ENCODE measurements at places on chromosomes 3 and 15.

- DNase-seq: no peak
Observed at GRCh38 chr3:126292318-126293070, 64.7 kb downstream of the KLF15 start.

DNA sequence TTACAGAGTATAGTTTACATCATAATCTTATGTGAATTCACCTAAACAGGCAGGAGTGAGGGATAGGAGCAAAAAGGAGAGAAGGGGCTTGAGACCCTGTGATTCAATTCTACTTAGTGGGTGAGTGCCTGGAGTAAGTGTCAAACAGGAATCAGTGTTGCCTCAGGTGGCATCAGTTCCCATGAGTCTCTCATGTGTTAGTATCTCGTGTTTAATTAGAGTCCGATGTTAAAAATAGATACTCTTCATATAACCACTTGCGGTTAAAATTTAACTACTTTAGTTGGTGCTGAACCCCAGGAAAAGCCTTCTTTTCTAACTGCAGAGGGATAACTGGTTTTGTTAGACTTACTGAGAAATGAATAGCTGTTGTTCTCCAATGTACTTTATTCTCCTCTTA is 251.5 kb downstream of the SUCLG2 start:
- DNase-seq: no peak

DNA sequence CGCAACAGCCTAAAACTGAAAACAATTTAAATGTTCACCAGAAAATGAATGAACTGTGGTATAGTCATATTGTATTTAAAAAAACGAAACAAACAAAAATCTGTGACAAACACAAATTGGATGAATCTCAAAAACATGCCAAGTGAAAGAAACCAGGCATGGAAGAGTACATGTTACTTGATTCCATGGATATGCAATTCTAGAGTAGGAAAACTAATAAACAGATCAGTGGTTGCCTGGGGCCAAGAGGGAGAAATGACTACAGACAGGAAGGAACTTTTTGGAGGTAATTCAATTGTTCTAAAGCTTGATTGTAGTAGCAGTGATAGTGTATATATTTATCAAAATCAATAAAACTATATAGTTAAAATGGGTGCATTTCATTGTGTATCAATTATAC is 16.8 kb downstream of the UBE3A start:
- DNase-seq: no peak

- no peak for DNase-seq
Observed at GRCh38 chr15:63059573-63060216, 17.1 kb downstream of the TPM1 start.

- DNase-seq: no peak
Observed at GRCh38 chr15:26083896-26084295, 220.8 kb upstream of the ATP10A start.

- no peak for DNase-seq
Observed at GRCh38 chr3:110126065-110126464, 788.7 kb upstream of the DPPA4 start.

DNA sequence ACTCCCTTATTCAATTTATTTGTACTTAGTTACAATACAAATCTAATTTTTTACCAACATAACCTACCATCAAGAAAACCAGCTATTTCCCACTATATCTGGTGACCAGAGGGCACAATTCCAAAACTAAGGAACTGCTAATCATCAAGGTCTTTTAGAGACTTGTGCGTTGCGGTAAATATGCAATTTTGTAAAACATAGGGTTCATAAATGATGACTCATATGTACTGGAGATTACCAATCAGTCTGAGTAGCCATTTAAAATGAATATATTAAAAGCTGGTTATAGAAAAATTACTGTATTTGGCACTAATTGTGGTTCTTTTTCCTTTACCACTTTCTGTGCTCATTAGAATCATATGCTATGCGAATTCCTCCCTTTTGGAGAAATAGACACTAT is 859.6 kb downstream of the ROBO1 start:
- no peak for DNase-seq

DNA sequence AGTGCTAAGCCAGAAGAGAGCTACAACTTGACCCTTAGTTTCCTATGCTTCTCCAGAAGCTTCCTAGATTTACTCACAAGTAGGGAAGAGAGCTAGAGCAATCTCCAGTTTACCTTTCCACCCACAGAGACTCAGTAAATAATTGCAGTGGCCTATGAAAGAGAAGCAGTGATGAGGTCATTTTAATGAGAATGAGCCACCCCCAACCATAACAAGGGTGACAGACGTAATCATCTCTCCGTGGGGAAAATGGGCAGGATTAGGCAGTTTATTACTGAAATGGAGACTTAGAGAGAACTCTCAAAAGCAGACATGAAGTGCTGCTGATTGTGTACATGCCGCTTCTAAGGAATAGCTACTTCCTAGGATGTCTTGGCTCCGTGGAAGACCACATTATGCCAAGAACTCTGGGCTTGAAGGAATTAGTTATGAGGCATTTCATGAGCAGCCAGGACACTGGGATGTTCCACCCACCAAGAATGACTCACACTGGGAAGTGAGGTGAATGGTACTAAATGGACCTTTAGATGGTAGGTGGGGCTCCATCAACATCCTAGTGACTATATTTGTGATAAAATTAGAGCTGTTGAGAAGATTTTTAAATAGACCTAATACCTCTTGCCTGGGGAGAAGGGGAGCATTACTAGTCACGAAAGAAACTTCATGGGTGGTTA is 160.9 kb downstream of the EDEM1 start:
- no peak for DNase-seq

GRCh38 chr3:64975147-64975546 is 287.3 kb upstream of the ADAMTS9 start:
- DNase-seq: no peak

- no peak for DNase-seq
Observed at GRCh38 chr3:150158943-150159625, 188.4 kb upstream of the PFN2 start.

DNA sequence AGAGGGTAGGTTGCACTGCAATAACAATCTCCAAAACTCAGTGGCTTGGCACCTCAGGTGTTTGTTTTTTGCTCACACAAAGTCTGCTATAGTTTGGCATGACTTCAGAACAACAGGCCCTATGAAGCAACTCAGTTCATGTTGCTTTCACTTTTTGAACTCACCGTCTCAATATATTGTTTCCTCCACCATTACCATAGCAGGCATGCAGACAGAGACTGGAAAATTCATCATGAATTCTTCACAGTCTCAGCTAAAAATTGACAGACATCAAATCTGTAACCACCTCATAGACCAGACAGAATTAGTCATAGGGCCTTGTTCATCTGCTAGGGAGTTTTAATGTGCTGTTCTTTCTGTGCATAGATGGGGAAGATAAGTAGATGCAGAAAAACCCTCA is 161.4 kb upstream of the POU1F1 start:
- DNase-seq: no peak

DNA sequence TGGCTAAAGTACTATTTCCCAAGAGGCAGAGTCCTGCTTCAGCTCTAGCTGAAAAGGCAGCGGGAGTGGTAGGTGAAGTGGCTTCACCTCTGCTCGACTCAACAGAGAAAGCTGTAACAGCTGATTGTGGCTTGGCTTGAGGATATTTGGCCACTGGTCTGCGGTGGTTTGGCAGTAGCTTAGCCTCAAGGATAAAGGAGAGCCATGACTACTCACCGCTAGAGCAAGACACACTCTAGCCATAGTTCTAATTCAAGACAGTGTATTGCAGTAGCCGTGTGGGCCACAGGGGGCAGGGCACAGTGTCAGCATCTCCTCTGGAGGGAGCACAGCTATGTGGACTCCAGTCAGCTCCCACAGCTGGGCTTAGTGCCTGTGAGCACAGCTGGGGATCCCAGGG is 23.5 kb downstream of the TPRG1 start:
- DNase-seq: no peak

- DNase-seq: peak; percentile 99
Observed at GRCh38 chr3:85709346-85709892, 750.6 kb downstream of the CADM2 start.

- peak; percentile 28 for DNase-seq
Observed at GRCh38 chr15:41621200-41622193, 38.7 kb upstream of the MGA start.

All from NCI-H1436 treated with DMSO at 0.1 percent for 48 hours (cell line).